ENCODE measurements at places on chromosomes 16 and 17.

DNA sequence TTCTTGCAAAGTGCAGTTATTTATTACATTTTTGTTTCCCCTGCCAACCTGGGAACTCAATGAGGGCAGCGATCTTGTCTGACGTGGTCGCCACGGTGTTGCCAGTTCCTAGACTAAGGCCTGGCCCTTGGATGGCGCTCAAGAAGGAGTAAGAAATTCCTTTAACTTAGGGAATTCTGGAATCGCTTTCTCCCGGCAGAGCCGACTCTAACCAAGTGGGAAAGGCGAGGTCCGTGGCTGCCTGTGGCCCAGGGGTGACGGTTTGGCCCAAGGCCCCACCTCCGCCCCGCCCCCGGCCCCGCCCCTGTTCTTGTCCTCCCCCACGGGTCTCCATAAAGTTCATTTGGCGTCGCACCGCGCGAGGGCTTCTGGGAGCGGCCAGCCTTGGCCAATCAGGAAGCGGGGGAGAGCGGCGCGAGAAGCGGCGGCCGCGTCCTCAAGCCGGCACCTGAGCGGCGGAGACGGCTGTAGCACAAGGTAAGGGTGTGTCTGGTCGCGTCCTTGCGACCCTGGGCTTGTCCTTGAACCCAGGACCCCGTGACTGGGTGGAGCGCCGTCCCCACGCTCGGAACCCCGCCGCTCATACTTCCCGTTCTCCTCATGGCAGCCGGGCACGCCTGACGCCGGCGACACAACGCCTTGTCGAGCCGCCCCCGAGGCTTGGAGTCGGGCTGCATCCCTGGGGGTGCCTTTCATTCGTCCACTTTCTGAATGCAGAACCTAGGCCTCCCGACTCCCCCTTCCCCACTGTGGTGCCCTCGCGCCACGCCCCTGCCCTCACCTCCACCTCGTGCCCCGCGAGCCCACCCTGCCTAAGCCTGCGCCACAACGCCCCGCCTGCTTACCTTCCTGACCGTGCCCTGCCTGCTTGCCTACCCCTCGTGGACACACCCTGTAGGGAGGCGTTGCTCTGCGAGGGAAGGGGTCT, at the start of gene NUP93:
Gene NUP93 (plus strand): TSS at position 395 of the 928 bp plus-strand sequence. CDS start 18,119 bp downstream, outside the sequence.
- no peaks in the 10 kb centered on the region for H3K27me3 ChIP-seq
- H3K27ac ChIP-seq, result peak within 1 kb of the TSS; percentile 79
- peak within 1 kb of the TSS; percentile 77 for H3K4me3 ChIP-seq
- H3K4me1 ChIP-seq, result peaks cover 39% of the 10 kb centered on the region
- DNase-seq, result peak; percentile 69

DNA sequence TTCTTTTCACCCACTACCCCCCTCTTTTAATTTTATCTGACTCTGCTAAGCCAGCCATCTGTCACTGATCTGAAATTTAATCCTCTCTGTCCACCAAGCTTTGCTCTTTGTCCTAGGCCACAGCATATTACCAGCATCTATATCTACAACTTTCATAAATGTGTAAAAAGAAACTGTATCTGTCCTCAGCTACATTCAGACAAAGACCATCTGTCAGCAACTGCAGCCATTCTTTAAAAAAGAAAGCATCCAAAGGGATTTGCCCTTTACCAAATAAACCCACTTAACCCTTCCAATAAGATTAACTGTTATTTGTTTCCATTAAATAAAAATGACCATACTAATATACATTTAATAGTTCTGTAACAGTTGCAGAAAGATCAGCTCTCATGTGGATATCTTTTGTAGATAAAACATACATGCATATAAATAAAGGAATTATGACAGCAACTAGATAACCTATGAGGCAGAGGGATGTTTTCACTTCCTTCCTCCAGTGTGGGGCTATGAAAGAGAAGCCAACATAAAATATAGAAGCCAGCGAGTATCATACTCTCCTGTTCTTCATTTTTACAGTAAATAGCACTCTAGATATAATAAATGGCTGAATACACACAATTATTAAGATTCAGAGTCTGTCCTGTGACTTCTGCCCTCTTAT, 602.5 kb upstream of the SALL1 start:
- peaks cover 5% of the 10 kb centered on the region for H3K27me3 ChIP-seq
- H3K4me1 ChIP-seq, result no peaks in the 10 kb centered on the region
- DNase-seq, result no peak
- H3K36me3 ChIP-seq, result no peaks in the 10 kb centered on the region
- no peak overlapping the region for H3K27ac ChIP-seq
- H3K4me3 ChIP-seq, result no peak overlapping the region

DNA sequence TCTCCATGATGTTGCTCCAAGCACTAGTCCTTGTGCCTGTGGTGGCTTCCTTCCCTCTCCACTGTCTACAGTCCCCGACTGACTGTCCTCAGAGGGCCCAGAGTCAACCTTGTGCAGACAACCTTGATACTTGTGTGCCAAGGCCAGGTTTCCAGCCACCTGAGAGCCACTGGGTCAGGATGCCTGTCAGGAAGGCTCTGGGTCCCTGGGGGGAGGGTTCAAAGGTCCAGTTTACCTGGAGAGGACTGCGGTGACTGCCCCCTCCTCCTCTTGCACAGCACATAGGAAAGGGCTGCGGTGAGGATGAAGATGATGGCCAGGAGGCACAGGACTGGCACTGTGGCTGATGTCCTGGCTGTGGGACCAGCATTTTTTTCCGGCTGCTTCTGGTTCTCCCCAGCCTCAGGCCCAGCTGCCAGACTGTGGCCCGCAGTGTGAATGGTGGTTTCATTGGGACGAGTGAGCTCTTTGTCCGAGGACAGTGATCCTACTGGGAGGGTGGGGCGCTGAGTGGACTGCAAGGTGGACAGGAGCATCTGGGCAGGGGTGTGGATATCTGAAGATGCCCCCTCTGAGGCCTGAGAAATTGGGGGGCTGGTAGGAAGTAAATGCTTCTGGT, 3.7 kb downstream of the MED11 start:
- peaks cover 2% of the 10 kb centered on the region for H3K27me3 ChIP-seq
- H3K36me3 ChIP-seq, result peaks cover 2% of the 10 kb centered on the region
- no peak for DNase-seq
- no peak overlapping the region for H3K4me3 ChIP-seq
- H3K4me1 ChIP-seq, result peaks cover 17% of the 10 kb centered on the region

- H3K4me1 ChIP-seq, result no peaks in the 10 kb centered on the region
- H3K27ac ChIP-seq, result no peak overlapping the region
- no peaks in the 10 kb centered on the region for H3K27me3 ChIP-seq
- no peaks in the 10 kb centered on the region for H3K36me3 ChIP-seq
- no peak for DNase-seq
- H3K4me3 ChIP-seq, result no peak overlapping the region
Observed at GRCh38 chr16:86220561-86220960, 289.8 kb upstream of the FOXF1 start.

GRCh38 chr17:44910231-44911106, 4.8 kb downstream of the GFAP start:
- H3K4me1 ChIP-seq, result peaks cover 36% of the 10 kb centered on the region
- DNase-seq, result no peak
- H3K27me3 ChIP-seq, result no peaks in the 10 kb centered on the region
- H3K36me3 ChIP-seq, result no peaks in the 10 kb centered on the region
- H3K4me3 ChIP-seq, result no peak overlapping the region
- H3K27ac ChIP-seq, result peak overlapping the region; percentile 17

DNA sequence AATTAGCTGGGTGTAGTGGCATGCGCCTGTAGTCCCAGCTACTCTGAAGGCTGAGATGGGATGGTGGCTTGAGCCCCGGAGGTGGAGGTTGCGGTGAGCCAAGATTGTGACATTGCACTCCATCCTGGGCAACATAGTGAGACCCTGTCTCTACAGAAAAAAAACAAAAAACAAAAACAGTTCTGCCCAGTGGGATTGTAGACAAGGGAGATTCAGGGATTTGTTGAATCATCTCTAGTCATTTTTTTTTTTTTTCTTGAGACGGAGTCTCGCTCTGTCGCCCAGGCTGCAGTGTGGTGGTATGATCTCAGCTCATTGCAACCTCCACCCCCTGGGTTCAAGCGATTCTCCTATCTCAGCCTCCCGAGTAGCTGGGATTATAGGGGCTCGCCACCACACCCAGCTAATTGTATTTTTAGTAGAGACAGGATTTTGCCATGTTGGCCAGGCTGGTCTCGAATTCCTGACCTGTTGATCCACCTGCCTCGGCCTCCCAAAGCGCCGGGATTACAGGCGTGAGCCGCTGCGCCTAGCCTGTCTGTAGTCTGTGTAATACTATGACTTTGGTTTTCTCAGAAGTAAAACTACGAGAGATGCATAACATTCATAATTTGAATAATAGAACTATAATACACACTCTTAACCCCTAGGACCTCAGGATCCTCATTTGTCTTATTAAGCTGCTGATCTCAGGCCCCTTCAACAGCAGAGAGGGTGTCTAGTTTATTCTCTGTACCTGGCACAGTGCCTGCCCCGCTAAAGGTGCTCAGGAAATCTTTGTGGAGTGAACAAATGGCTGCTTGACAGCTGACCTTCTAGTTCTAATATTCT, 1.4 kb downstream of the TEN1 start:
- peak overlapping the region; percentile 83 for H3K4me3 ChIP-seq
- H3K27me3 ChIP-seq, result no peaks in the 10 kb centered on the region
- no peaks in the 10 kb centered on the region for H3K36me3 ChIP-seq
- no peak for DNase-seq

- no peaks in the 10 kb centered on the region for H3K4me1 ChIP-seq
- H3K27ac ChIP-seq, result no peak overlapping the region
- no peak for DNase-seq
- H3K36me3 ChIP-seq, result no peaks in the 10 kb centered on the region
Observed at GRCh38 chr17:51391982-51392654, 131.8 kb downstream of the UTP18 start.

GRCh38 chr16:65619606-65620005, 497.7 kb upstream of the CDH11 start:
- H3K27ac ChIP-seq, result no peak overlapping the region
- no peaks in the 10 kb centered on the region for H3K27me3 ChIP-seq
- no peak for DNase-seq
- no peaks in the 10 kb centered on the region for H3K4me1 ChIP-seq

- no peaks in the 10 kb centered on the region for H3K27me3 ChIP-seq
- H3K36me3 ChIP-seq, result peaks cover 17% of the 10 kb centered on the region
- no peak for DNase-seq
- H3K27ac ChIP-seq, result no peak overlapping the region
- H3K4me3 ChIP-seq, result no peak overlapping the region
Observed at GRCh38 chr16:503150-504071, 24.1 kb upstream of the CAPN15 start.

DNA sequence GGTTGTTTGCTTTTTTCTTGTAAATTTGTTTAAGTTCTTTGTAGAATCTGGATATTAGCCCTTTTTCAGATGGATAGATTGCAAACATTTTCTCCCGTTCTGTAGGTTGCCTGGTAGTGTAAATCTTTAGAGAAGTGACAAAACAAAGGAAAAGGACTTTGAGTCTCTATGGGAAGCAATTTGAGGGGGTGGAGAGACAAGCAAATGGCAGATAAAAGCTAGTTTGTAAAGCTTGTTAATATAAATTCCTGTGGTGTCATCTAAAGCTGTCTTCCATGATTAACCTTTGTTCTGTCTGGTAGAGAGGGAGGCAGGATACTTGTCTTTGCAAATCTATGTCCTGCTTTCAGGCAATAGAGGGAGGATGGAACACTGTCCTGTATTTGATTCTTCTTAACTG, 40.6 kb upstream of the CACNG4 start:
- no peaks in the 10 kb centered on the region for H3K27me3 ChIP-seq
- H3K27ac ChIP-seq, result no peak overlapping the region
- DNase-seq, result no peak
- no peaks in the 10 kb centered on the region for H3K36me3 ChIP-seq
- H3K4me1 ChIP-seq, result no peaks in the 10 kb centered on the region

DNA sequence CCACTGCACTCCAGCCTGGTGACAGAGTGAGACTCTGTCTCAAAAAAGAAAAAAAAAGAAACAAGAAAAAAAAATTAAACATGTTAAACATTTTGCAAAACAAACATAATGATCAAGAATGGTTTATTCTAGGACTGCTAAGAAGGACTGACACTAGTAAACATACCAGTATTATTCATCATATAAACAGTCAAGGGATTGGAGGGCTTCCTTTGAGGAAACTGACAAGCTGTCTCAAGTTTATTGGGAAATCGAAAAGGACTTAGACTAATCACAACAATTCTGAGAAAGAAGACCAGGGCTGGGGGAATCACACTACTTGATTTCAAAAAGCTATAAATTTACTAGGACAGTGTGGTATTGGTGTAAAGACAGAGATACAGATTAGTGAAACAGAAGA, 75.5 kb downstream of the MYH10 start:
- H3K36me3 ChIP-seq, result no peaks in the 10 kb centered on the region
- no peak overlapping the region for H3K4me3 ChIP-seq
- H3K27ac ChIP-seq, result no peak overlapping the region
- H3K4me1 ChIP-seq, result peaks cover 17% of the 10 kb centered on the region
- no peaks in the 10 kb centered on the region for H3K27me3 ChIP-seq

- no peaks in the 10 kb centered on the region for H3K36me3 ChIP-seq
- no peak overlapping the region for H3K4me3 ChIP-seq
- H3K4me1 ChIP-seq, result peaks cover 7% of the 10 kb centered on the region
- DNase-seq, result no peak
- no peaks in the 10 kb centered on the region for H3K27me3 ChIP-seq
Observed at GRCh38 chr16:57358086-57358420, 530 bp upstream of the CCL22 start.

GRCh38 chr17:78677303-78678221, 100.4 kb upstream of the DNAH17 start:
- H3K36me3 ChIP-seq, result peaks cover 26% of the 10 kb centered on the region
- no peaks in the 10 kb centered on the region for H3K27me3 ChIP-seq
- DNase-seq, result no peak

- H3K27me3 ChIP-seq, result no peaks in the 10 kb centered on the region
- DNase-seq, result no peak
- H3K36me3 ChIP-seq, result peaks cover 2% of the 10 kb centered on the region
Observed at GRCh38 chr17:30969989-30970830, 629 bp upstream of the RNF135 start.

GRCh38 chr16:23124315-23124714, 24.9 kb downstream of the USP31 start:
- H3K27ac ChIP-seq, result peak overlapping the region; percentile 75
- H3K4me1 ChIP-seq, result peaks cover 49% of the 10 kb centered on the region
- H3K27me3 ChIP-seq, result no peaks in the 10 kb centered on the region
- H3K4me3 ChIP-seq, result no peak overlapping the region
- no peak for DNase-seq
- H3K36me3 ChIP-seq, result no peaks in the 10 kb centered on the region

GRCh38 chr17:47996201-47996600, 25.3 kb downstream of the CDK5RAP3 start:
- H3K36me3 ChIP-seq, result no peaks in the 10 kb centered on the region
- no peaks in the 10 kb centered on the region for H3K27me3 ChIP-seq
- DNase-seq, result no peak
- H3K27ac ChIP-seq, result no peak overlapping the region
- no peak overlapping the region for H3K4me3 ChIP-seq

- no peak for DNase-seq
- peaks cover 38% of the 10 kb centered on the region for H3K4me1 ChIP-seq
- H3K4me3 ChIP-seq, result no peak overlapping the region
- no peaks in the 10 kb centered on the region for H3K27me3 ChIP-seq
- peaks cover 4% of the 10 kb centered on the region for H3K36me3 ChIP-seq
Observed at GRCh38 chr17:2394775-2395201, 6.1 kb downstream of the MNT start.

DNA sequence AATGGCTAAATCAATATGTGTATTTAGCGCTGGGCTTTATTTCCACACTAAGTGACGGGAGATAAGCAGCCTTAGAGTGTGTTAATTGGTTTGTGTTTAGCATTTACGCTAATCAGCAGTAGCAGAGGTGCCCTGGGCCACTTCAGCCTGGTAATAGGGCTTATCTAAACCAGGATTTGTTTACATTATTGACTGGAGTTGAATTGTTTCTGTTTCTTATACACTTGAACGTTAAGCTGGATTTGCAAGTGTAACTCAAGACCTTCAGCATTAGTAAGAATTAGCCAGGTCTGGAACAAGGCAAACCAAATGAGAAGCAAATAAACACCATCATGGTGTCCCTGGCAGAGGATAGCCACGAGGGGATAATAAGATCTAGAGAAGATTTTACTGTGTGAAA, 313.6 kb downstream of the HS3ST4 start:
- H3K27me3 ChIP-seq, result no peaks in the 10 kb centered on the region
- no peak overlapping the region for H3K27ac ChIP-seq
- H3K4me3 ChIP-seq, result no peak overlapping the region
- DNase-seq, result no peak
